Right renal cortex interstitium (tissue), 3 donors: ENCODE measurements at places on chromosomes 3 and 15. TPM values are rescaled to one million over a fixed set of nuclear protein-coding genes. Genes with fewer than 3 reads are reported as not detected.
A peak's percentile ranks its signal among the peaks of the same experiment; 100 is the strongest.

Gene EIF1B
- polyA plus RNA-seq: 125 TPM

Gene LIPH
- polyA plus RNA-seq: 1.5 TPM

Gene PXK
- polyA plus RNA-seq: 27.6 TPM

Gene LRRN1
- polyA plus RNA-seq: 18.2 TPM

Gene CCR9
- polyA plus RNA-seq: 0.12 TPM

Gene CRYBG3
- 25.7 TPM for polyA plus RNA-seq

Gene PRRT3
- polyA plus RNA-seq: 3.5 TPM

DNA sequence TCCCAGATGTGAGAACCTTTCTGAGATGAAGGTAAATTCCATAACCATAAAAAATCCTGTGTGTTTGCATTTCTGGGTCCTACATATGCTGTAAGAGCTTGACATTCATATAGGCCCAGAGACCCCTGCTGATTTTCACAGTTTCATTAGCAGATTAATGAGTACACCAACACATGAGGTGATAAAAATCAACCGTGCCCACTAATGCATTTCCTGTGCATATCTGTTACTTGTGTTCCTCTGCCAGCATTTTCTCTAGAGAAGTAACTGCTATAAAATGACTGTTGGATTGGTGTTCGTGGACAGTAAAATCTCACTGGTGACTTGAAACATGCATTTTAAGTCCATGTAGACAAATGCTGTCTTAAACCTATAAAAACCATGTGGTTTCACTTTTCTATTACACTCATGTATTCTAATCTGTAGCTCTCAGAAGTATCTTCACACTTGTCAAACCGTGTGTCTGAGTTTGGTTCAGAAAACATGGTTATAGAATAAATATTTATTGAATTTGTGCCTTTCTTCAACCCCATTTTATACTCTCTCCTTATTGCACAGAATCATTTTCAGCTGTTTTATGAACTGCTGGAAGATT is 14.6 kb downstream of the MAP2K5 start:
- DNase-seq: no peak

- no peak for DNase-seq
These were observed 15.3 kb downstream of the ST8SIA2 start for GRCh38 chr15:92409006-92409405.

- DNase-seq: no peak
These were observed 1.7 kb downstream of the GXYLT2 start for GRCh38 chr3:72889310-72890165.

GRCh38 chr3:124269619-124270018 is 277.7 kb upstream of the ROPN1 start:
- no peak for DNase-seq

DNA sequence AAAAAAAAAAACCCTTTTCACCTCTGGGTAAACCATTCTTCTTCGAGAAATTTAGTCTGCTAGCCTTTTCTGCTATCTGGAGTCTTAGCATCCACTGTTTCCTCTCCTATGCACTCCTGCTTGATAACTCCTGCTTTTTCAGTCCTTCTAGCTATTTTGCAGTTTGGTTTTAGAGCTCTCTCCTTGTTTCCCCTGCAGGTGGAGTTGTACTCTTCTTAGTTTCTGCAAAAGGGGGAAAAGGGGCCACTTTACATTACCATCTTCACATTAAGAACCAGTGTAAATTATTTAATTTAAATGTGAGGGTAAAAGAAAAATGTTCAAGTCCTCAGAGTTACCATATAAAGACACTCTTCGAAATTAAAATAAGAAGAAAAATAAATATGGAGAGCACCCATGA is 23.6 kb upstream of the MYLK start:
- DNase-seq: no peak

- DNase-seq: no peak
These were observed 62.9 kb downstream of the GPR176 start for GRCh38 chr15:39857132-39857531.

DNA sequence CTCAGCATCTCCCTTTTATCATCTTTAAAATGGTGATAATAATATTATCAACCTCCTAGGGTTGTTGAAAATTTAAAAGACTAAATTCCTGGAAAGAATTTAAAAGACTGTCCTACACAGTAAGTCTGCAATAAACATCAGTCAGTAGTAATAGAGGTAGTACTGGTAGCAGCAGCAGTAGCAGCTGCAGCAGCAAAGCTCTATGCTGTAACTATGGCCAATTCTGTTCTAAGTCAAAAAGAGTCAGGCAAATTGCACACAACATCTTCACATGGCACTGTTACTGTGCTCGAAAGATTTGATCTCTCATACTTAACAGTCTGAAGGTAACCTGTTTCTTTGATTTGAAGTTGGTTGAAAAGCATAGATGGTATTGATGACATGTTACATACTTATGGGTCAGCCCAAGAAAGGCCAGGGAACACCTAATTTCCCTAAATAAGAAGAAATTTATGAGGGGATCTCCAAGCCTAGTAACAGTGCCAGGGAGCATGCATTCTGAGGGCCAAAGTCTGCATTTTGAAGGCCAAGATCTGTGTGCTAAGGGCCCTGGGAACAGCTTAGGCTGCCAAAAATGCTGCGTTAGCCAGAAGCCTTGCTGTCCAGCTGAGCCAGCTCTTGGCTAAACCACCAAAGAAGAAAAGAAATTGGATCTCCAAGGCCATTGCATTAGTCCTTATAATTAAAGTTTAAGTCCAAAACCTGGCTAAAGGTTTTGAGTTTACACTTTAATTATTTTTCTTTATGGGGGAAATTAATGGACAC is 68.2 kb downstream of the SIDT1 start:
- DNase-seq: no peak

DNA sequence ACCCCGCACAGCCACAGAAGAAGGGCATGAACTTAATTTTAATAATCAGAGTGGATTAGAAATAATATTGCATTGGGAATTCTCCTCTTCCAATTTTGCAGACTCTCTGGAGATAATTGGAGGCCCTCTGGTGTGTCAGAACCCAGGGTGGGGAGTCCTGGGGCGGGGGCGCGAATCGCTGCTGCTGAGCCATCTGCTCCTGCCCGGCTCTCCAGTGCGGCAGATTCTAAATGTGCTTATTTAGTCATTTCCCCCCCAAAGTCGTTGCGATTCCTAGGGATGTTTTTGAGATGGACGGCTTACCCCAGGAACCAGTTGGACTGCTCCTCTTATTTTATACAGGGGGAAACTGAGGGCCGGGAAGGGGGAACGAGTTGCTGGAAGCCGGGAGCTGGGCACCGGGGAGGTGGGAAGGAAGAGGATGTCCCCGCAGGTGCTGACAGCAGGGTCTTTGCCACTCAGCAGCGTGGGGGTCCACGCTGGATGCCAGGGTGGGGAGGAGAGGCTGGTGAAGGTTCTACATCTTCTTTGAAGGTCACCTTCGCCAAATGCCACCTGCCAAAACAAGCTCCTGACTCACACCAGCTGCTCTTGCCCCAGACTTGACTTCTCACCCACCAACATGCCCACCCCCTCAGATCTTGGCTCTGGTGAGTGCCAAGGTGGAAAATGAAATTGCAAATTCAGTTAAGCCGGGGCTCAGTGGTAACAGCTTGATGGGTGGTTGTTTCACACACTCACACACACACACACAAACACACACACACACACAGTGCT is 91.3 kb upstream of the PRR23E start:
- DNase-seq: no peak

GRCh38 chr3:57974796-57975388 is 33.3 kb upstream of the FLNB start:
- no peak for DNase-seq

- DNase-seq: no peak
These were observed 93.4 kb downstream of the WDR76 start for GRCh38 chr15:43920254-43920600.

GRCh38 chr3:46236294-46237054 is 5.8 kb upstream of the CCR3 start:
- DNase-seq: no peak

DNA sequence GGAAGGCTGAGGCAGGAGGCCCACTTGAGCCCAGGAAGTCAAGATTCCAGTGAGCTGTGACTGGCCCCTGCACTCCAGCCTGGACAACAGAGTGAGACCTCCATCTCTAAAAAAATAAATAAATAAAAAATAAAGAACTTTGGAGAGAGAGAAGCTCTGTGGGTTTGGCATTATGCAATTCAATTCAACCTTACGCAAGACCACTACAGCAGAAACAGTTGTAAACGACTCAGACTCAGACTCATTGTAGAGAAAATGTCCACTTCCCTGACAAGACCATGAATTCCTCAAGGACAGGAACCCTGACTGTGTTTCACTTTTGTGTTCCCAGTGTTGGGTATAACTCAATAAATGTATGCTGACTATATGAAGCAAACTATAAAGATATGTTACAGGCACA is 90.3 kb upstream of the C3orf80 start:
- no peak for DNase-seq

DNA sequence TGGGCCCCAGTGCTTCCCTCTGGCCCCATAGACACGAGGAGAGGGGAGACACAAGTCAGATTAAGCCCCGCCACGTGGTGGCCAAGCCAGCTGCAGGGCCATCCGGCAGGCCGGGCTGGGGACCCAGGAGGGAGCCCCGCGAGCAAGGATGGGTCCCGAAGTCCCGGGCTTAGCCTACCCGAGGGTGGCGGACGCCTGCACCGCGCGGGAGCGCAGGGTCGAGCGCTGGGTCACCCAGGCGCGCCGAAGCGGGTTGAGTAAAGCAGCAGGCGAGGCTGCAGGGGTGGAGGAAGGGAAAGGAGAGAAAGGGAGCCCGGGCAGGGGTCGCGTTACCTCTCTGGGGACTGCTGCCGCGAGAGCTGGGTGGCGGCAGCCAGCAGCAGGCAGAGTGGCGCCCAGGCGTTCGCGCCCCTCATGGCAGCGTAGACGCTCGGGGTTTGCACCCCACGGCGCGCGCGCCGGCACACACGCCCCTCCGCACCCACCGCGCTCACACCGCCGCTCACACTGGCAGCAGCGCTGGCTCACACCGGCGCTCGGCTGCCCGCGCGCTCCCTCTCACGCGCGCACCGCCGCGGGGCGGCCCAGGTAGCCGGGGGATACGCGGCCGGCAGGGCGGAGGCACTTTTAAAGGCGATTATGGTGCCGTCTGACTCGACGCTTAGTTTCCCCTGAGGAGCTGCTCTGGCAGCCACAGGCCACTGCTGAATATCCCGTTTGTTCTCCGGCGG is at the start of gene PCOLCE2:
Gene PCOLCE2 (minus strand): TSS at position 603 of the 731 bp plus-strand sequence. CDS start 187 bp downstream, at position 416.
- peak; percentile 36 for DNase-seq

GRCh38 chr3:138370321-138370720 is 21.9 kb downstream of the MRAS start:
- DNase-seq: no peak

DNA sequence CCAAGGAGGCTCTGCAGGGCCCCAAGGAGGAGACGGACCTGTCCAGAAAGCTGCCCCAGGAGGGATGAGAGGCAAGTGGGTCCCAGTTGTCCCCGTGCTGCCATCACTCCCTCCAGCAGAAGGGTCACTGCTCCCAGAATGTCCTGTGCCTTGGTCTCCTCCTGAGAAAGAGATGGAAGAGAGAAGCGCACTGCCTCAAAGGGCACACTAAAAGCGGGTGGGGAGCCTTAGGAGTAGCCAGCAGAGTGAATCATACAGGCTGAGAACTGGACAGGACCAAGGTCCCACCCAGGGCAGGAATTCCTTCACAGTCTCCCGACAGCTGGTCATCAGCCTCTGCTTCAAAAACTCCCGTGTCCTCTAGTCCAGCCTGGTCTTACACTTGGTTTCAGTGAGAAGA is 4.6 kb downstream of the THPO start:
- DNase-seq: no peak

GRCh38 chr3:56942523-56942922 is 117.9 kb upstream of the SPATA12 start:
- no peak for DNase-seq

GRCh38 chr15:66524838-66525237 is 19.7 kb downstream of the ZWILCH start:
- no peak for DNase-seq

DNA sequence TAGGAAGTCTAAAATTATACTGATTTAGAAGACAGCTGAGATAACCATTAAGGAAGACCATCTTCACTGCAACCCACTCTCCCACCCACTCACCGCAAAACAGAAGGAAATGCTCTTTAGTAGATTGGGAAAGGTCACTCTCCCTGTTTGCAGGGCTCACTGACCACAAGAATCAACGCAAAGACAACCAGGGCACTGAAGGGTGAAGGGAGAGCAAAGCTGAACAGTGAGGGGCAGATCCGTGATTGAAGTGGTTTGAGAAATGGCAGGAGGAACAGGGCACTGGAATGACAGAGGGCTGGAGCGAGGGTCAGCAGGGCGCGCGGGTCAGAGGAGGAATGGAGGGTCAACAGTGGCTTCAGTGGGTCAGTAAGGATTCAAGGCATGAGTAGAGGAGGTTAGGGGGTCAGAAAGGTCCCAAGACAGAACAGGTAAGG is 520 bp downstream of the MESD start:
- no peak for DNase-seq
